ENCODE measurements at places on chromosomes 7 and 10. TPM values are rescaled to one million over a fixed set of nuclear protein-coding genes. Genes with fewer than 3 reads are reported as not detected.

The GDF10 gene
- total RNA-seq, result 0.17 TPM

The GRB10 gene
- 72.2 TPM for total RNA-seq

The HMX3 gene
- not detected for total RNA-seq

The HNRNPF gene
- total RNA-seq, result 349 TPM

The TSPAN13 gene
- total RNA-seq, result 12.8 TPM

The ASB4 gene
- total RNA-seq, result 0.23 TPM

The SGMS1 gene
- total RNA-seq, result 28.0 TPM

The PKD2L1 gene
- total RNA-seq, result not detected

The C7orf57 gene
- 0.37 TPM for total RNA-seq

The PLAC9 gene
- 0.16 TPM for total RNA-seq

The CH25H gene
- total RNA-seq, result 0.09 TPM

The TEX47 gene
- total RNA-seq, result not detected

The EPHA1 gene
- not detected for total RNA-seq

The ITGB1 gene
- total RNA-seq, result 975 TPM

The GATAD1 gene
- total RNA-seq, result 18.6 TPM

The SP4 gene
- total RNA-seq, result 1.2 TPM

The CARD11 gene
- 1.4 TPM for total RNA-seq

The SFR1 gene
- total RNA-seq, result 16.7 TPM

The ACHE gene
- total RNA-seq, result 2.0 TPM

The HTR5A gene
- total RNA-seq, result not detected

The PIK3AP1 gene
- total RNA-seq, result 0.36 TPM

The NRG3 gene
- total RNA-seq, result not detected

The NEUROG3 gene
- not detected for total RNA-seq

The BAIAP2L1 gene
- 56.0 TPM for total RNA-seq

The TRPV5 gene
- not detected for total RNA-seq

The COL17A1 gene
- 3.8 TPM for total RNA-seq

The DOCK1 gene
- 24.2 TPM for total RNA-seq

Data from A549 treated with CpdA at 1 μM for 4 hours (cell line).